ENCODE measurements at places on chromosomes 1 and 21.

DNA sequence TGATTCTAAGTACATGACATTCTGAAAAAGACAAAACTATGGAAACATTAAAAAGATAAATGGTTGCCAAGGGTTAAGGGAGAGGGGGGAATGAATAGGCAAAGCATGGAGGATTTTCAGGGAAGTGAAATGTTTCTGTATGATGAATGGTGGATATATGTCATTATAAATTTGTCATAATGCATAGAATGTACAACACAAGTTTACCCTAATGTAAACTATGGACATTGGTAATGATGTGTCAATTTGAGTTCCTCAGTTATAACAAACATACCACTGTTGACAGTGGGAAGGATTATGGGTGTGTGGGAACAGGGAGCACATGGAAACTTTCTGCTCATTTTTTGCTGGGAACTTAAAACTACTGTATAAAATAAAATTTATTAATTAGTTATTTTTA, 427.1 kb upstream of the ESRRG start:
- DNase-seq = no peak

- peak; percentile 8 for DNase-seq
Observed at GRCh38 chr1:94045465-94046056, 75.4 kb downstream of the ABCA4 start.

DNA sequence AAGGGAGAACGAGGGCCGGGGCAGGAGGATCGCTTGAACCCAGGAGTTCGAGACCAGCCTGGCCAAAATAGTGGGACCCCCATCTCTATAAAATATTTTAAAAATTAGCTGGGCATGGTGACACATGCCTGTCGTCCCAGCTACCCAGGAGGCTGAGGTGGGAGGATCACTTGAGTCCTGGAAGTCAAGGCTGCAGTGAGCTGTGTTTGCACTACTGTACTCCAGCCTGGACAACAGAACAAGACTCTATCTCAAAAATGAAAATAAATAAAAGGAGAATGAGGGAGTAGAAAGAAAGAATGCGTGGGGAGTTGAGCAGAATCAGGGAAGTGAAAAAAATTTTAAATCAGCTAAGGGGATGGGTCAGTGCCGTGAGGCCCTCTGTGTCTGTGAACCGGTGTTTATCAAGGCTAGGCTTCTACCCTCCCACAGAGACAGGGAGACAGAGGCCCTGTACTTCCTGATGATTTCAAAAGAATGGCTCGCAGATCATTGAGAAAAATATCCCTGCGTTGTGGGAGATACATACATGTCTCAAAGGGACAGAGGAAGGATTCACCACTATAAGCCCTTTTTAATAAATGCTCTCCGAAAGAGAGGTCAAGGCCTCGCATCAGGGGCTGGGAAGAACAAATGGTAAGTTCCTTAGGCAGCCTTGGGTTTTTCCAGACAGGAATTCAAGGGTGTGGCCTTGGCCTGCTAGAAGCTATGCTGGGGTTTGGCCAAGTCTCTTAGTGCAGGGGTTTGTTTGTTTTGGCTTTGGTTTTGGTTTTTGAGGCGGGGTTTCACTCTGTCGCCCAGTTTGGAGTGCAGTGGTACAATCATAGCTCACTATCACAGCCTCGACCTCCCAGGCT, 20.7 kb downstream of the IL10RB start:
- DNase-seq = no peak

- DNase-seq = no peak
Observed at GRCh38 chr21:34952701-34953100, 96.4 kb downstream of the RUNX1 start.

- no peak for DNase-seq
Observed at GRCh38 chr1:40014253-40014706, 26.2 kb upstream of the CAP1 start.

GRCh38 chr1:40653851-40654537, 11.5 kb downstream of the RIMS3 start:
- DNase-seq = no peak

- DNase-seq = no peak
Observed at GRCh38 chr1:66446261-66447001, 87.5 kb upstream of the SGIP1 start.

DNA sequence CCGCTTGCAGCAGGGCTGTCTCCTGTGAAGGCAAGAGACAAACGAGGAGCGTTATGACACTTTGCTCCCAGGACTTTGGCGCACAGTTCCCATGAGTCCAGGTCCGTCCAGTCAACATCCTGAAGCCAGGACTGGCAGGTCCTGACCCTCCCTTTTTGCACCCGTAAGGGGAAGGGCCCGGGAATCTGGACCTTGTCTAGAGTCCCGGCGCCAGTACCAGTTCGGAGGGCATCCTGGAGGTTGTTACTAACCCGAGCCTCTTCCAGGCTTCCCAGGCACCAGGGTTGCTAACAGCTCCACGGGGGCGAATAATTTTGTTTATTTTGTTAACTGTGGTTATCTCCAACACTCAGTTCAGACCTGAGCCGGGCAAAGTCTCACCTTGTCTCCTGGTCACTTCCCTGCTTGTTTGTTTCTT, 682 bp upstream of the RWDD3 start:
- DNase-seq = no peak

DNA sequence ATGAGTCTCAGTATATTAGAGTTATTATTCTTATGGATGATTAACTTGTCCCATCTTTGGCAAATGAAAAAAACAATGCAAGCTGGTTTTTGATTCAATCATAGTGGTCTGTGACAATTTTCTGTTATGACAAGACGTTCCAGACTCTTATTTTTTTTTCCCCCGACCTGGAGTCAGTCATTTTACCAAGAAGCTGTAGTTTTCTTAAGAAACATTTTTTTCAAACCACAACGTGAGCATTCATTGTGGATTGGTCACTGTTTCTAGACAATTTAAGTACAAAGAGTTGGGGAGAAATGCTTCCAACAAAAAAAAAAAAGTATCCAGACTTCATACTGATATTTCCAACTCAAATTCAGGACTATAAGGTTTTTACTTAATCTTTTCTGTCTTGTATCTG, 8.0 kb upstream of the ANGPTL3 start:
- DNase-seq = no peak

DNA sequence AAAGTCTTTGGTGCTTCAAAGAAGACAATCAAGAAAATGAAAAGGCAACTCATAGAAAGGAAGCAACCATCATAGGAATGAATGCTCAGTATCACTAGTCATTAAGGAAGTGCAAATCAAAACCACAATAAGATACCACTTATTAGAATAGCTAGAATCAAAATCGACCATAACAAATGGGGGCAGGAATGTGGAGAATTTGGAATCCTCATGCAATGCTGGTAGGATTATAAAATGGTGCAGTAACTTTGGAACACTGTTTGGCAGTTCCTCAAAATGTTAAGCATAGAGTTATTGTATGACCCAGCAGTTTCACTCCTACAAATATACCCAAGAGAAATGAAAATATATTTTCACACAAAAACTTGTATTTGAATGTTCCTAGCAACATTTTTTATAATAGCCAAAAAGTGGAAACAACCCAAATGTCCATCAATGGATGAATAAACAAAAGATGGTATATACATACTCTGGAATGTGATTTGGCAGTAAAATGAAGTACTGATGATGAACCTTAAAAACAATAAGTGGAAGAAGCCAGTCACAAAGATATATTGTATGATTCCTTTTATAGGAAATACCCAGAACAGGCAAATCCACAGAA, 105.6 kb downstream of the MIS18A start:
- no peak for DNase-seq

- DNase-seq = no peak
Observed at GRCh38 chr1:200364091-200364759, 45.6 kb downstream of the ZNF281 start.

DNA sequence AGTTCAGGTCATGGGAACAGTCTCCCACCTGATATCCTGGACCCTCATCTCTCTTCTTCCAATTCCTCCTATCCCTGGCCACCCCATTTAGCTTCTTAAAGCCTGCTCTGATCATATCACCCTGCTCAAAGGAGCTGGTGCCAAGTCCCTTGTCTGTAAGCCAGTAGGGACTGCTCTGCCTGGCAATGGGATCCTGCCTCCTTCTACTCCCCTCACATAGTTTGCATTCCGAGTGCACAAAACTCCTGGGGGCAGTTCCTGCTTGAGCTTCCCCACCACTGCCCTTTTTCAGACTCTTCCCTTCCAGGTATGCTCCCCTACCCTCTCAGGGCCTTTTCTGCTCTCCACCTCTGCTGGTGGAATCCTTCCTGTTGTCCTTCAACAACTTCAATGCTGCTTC, 48.1 kb downstream of the NGF start:
- DNase-seq = no peak

DNA sequence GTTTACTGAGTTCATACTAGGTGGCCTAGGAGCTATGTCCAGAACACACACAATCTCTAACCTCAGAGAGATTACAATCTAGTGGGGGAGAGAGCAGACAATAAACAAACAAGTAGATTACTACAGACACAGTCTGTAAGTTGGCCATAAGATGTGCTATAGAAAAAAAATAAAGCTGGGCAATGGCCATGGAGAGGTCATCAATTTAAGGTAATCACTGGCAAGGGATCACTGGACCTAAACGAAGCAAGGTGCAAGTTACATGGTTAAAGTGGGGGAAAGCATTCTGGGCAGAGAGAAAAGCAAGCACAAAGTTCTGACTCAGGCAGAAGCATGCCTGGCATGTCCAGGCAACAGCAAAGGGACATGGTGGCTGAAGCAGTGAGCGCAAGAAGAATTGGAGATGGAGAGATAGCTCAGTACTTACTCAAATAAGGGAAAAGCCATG, 147.0 kb downstream of the RERE start:
- DNase-seq = no peak

DNA sequence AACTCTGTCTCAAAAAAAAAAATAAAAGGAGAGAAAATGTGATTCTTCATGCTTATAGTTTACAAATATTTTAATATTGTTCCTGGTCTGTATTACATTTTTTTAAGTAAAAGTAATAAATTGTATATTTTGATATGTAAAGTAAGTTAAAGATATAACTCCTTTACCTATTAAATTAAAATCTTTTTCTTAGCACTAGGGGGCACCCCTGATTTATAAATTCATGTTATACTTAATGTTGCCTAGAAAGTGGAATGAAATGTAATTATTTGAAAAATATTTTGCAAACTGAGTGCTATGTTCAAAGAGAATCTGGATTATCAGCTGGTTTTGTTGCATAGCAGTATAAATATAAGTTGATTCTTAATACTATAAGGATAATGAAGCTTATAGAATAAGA, 49.2 kb downstream of the RALGPS2 start:
- DNase-seq = no peak

DNA sequence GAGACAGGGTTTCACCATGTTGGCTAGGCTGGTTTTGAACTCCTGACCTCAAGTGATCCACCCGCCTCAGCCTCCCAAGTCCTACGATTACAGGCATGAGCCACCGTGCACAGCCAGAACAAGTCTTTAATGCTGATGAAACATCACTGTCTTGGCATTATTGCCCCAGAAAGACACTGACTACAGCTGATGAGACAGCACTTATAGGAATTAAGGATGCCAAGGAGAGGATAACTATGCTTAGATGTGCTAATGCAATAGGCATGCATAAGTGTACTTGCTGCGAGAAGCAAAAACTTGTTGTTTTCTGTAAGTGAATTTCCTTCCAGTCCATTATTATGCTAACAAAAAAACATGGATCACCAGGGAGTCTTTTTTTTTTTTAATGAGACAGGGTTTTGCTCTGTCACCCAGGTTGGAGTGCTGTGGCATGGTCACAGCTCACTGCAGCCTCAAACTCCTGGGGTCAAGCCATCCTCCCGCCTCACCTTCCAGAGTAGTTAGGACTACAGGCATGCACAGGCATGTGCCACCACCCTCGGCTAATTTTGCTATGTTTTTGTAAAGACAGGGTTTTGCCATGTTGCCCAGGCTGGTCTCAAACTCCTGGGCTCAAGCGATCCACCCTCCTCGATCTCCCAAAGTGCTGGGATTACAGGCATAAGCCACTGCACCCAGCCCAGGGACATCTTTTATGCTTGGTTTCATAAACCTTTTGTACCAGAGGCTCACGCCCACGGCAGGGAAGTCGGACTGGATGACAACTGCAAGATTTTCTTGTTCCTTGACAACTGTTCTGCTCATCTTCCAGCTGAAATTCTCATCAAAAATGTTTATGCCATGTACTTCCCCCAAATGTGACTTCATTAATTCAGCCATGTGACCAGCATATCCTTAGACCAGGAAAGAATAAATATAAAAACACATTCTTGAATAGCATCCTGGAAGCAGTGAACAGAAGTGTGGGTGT, 23.1 kb downstream of the RHEX start:
- DNase-seq = no peak

DNA sequence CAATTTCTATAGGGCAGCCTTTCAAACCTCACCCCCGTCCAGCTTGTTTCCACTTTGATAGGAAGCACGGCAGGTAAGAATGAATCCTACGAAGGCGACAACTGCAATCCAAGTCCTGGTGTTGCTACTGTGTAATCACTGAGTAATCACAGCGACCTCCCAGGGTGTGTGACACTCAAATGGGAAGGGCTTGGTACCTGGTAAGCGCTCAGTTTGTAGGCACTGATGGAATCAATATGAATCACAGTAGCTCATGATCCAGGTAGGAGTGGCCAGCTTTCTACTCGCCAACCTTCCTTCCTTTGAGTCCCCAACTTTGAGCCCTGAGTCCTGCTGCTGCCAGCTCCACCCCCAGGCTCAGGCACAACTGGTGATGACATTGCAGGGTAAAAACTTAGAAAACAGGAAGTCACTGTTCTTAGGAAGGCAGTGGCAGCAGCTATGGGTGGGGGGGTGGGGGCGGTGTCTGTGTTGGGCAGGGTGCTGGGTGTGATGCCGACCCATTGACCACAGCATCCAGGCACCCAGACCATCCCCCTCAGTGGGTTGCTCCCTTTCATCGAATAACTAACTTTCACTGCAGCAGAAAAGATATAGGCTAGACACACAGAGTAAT, 70.7 kb downstream of the CD247 start:
- peak; percentile 49 for DNase-seq

DNA sequence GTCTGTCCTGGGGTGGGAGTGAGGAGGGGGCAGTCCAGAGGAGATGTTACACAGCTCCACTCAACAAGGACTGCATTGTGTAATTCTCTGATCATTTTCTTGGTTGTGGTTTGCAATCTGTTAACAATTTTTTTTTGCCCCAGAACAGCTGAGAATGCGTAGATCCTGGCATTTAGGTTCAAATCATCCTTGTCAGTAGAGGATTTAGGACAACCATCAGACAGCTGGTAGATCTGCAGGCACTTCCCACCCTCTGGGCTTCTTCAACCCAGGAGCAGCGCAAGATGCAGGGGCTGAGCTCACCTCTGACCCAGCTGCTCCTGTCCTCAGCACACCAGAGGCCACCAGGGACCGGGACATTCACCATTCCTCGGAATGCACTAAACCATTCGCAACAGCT, 13.5 kb downstream of the BCAR3 start:
- no peak for DNase-seq

GRCh38 chr21:43269440-43269839, 100.6 kb downstream of the CRYAA start:
- peak; percentile 18 for DNase-seq

- DNase-seq = no peak
Observed at GRCh38 chr1:241823925-241824324, 24.1 kb upstream of the EXO1 start.

DNA sequence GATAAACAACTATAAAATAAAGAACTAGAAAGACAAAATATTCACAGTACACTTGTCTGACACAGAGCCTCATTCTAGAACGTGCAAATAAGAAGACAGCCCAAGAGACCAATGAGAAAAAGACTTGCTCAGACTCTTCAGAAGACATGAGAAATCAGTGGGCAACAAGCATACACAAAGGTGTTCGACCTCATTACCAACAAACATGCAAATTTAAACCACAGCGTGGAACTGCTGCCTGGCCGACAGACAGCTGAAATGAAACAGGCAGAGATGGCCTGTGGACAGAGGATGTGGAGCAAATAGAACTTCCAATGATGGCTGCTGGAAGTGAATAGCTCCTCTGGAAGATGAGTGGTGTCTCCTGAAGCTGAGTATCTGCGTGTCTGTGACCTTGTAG, 22.4 kb upstream of the COL6A1 start:
- DNase-seq = no peak
